ENCODE measurements at places on chromosomes 16 and 17.

DNA sequence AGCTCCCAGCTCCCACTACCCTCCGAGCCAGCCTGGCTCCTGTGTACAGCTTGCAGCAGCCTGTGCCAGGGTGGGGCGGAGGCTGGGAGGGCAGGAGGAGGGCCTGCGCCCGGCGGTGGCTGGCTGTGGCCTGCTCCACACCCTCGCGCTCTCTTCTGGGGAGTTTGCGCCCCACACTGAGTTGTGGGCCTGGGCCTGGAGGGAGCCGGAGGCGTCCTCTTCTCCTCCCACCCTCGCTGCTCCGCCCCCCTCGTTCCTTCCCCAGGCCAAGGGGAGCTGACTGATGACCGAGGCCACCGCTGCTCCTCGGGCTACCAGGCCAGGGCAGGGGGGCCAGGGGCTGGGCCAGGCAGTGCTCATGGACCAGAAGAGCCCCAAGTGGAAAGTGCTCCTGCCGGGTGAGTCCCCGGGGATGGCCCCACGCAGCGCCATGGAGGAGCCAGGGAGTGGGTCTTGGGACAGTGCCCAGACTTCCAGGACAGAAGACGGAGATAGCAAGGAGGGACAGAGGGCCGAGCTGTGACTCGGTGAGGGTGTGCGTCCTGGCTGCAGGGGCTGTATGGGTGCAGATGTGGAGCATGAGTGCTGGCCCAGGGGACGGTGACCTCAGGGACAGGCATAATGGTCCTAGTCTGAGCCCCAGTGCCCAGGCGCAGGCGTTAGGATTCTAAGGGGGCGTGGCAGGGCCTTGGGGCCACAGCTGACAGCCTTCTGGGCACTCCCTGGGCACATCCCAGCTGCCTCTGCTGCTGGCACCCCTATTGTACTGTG lies 242.1 kb upstream of the GSE1 start:
- no peak for DNase-seq

- DNase-seq, result no peak
These were observed 44.2 kb upstream of the ERCC4 start for GRCh38 chr16:13875614-13876284.

DNA sequence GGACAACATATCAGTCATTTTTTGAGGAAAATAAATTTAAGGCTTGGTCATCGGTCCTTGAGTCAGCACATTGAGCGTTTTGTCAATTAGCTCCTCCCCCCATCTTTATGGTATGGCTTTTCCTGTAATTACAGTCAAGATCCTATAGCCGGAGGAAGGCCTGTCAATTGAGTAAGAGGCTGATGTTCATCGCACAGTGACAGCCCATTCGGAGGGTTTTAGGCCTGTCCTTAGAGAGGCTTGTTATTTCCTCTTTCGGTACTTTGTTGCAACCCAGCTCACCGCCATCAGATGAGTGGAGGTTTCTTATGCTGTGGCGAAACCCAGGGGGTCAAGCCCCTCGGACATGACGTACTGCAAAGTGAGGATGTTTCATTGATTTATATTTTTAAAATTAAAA lies 395.2 kb downstream of the WWOX start:
- DNase-seq, result no peak

DNA sequence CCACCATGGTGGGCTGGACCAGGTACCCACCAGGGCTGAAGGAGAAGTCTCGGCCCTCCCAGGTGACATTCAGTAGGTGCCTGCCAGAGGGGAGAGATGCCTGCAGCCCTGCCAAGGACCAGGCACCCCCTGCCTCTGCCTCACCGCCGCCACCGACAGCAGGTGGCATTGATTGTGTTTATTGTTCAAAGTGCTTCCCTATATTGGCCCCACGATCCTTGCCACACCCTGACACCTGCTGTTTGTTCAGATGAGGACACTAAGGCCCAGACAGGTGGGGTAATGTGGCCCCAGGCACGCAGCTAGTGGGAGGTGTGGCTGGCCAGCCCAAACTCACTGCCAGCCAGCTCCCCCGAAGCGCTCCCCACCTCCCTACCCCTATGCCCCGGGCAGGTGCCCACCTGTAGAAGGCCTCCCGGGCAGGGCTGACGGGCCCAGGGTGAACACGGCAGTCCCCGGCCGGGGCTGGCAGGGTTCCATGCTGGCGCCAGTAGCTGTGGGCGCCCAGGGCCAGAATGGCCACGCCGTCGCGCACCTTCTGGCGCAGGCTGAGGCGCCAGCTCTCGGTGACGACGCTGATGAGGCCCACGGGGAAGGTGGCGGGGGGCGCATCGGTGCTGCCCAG lies 8.0 kb downstream of the GRIN2C start:
- DNase-seq, result no peak

DNA sequence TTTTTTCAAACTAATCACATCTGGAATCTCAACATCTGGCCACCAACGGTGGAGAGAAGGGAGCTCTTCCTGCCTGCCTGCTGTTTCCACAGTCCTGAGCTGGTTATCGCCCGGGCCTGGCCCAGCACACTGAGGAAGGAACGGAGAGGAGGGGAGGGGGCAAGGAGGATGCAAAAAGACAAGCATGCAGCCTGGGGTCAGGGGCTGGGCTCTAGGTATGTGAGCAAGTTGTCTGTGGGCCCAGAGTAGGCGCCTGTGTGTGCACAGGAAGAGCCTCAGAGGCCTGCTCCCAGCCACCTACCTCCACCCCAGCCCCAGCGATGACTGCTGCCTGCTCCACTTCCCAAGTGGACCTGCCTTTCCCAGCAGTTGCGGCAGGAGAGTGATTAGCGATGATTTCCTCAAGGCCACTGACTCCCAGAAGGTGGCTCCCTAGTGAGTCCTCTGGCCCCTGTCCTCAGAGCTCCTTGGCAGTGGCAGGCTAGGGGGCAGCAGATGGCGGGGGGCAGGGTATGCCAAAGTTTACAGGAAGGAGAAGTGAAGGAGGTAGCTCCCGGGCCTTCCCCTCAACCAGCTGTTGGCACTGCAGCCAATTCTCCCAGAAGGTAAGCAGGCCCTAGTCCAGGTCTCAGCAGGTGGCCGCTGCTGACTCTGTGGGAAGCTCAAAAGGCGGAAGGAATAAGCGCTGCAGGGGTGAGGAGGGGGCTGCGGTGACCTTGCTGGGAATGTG lies 27.0 kb upstream of the RASD1 start:
- no peak for DNase-seq

- no peak for DNase-seq
These were observed 124.1 kb upstream of the TNRC6C start for GRCh38 chr17:77834170-77835115.

All from stimulated activated CD4-positive, alpha-beta T cell treated with anti-CD3 and anti-CD28 coated beads, TNF-alpha, amount 100 ng/mL, for 1 hour (primary cell).